ENCODE measurements at places on chromosomes 12 and 14.

DNA sequence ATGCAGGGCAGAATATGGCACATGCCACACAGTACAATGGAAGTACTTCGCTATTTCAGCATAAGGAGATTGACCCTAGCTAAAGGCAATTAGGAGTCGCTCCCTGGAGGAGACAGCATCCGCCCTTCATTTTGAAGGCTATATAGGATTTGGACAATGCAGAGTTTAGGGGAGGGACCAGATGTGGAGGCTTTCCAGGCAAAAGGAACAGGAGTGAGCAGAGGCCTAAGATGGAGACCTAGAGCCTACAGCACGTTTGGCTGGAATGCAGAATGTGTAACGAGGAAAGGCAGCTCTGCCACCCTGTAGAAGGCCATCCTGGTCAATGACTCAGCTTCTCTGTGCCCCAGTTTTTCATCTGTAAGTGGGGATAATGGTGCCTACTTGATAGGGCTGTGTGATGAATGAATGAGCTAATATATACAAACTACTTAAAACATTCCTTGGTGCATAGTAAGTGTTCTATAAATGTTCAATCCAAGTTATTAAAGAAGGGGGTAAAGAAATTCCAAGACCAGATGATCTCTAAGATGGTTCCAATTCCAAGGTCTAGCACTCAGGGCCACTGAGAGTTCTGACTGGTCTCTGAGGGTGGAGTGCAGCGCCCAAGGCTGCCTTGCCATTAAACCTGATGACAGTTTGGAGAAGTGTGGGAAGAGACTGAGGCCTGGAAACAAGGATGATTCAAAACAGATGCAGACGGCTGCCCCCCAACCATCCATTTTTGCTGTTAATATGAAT is 54.3 kb upstream of the FRMD6 start:
- no peak for DNase-seq

DNA sequence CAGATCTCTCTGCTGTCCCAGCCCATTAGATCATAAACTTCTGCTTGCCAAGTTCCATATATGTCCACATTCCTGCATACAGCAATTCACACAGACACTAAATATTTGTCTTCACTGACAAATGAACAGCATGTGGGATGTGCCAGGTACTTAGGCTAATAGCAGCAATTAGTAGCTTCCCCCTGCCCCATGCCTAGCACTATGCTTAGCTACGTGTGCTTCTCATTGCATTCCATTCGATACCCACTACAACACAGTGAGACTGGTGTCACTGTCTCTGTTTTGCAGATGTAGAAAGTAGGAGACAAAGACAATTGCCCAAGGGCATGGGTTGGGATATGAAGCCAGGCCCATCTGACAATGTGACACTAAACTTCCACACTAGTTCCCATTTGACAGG is 308.4 kb downstream of the BCL11B start:
- DNase-seq, result no peak

- no peak for DNase-seq
Observed at GRCh38 chr14:100728962-100729361, 2.3 kb downstream of the DLK1 start.

- no peak for DNase-seq
Observed at GRCh38 chr14:32683679-32684078, 255.0 kb upstream of the NPAS3 start.

GRCh38 chr14:85390236-85390635 is 139.7 kb upstream of the FLRT2 start:
- DNase-seq, result no peak

GRCh38 chr12:68790952-68791234 is 17.1 kb upstream of the MDM2 start:
- DNase-seq, result no peak

GRCh38 chr14:98937712-98938505 is 334.1 kb downstream of the BCL11B start:
- DNase-seq, result no peak

DNA sequence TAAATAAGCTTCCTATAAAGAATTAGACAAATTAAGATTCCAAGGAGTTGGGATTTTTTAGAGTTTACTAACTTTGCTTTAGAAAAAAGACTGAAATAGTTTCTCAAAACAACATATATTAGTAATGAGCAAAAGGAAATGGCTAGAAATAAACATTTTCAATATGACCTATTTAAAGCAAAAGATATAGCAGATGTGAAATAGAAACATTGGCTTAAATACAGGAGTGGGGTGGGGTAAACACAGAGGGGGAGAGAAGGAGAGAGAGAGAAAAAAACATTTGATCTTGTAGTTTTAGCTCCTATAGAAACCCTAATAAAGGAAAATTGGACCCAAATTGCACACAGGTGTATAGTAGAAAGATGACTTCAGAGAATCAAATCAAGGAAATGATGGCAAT is 794.5 kb downstream of the MED13L start:
- no peak for DNase-seq

DNA sequence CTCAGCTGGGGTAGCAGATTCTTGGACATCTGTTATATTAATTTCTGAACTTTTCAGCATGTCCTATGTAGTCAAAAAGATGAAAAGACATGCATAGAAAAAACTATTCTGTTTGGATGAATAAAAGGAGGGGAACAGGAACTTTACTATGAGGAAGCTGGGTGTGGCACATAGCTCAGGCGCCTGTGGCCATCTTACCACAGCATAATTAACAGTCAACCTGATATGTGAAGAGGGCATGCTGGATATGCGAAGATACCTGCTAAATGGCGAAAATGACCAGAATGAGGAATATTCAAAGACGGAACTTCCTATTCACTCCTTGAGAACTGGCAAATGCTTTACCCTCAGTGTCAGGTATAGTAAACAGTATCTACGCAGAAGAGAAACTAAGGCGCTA is 18.4 kb downstream of the SETD3 start:
- no peak for DNase-seq

DNA sequence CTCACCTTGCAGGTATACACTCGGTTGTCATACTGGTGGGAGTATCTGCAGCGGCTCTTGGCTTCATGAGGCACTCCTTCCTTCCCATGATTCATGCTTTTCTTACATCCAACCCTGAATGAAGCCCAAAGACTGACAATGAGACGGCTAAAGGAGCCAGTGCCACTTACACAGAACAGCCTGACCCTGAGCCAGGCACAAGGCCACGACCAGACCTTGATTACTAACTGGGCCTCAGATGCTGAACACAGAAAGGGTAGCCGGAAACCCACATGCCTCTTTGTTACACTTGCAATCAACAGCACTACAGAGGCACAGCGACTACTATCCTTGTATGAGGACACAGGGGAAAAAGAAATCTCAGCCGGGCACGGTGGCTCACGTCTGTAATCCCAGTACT is 48.0 kb downstream of the ZFYVE1 start:
- DNase-seq, result no peak

DNA sequence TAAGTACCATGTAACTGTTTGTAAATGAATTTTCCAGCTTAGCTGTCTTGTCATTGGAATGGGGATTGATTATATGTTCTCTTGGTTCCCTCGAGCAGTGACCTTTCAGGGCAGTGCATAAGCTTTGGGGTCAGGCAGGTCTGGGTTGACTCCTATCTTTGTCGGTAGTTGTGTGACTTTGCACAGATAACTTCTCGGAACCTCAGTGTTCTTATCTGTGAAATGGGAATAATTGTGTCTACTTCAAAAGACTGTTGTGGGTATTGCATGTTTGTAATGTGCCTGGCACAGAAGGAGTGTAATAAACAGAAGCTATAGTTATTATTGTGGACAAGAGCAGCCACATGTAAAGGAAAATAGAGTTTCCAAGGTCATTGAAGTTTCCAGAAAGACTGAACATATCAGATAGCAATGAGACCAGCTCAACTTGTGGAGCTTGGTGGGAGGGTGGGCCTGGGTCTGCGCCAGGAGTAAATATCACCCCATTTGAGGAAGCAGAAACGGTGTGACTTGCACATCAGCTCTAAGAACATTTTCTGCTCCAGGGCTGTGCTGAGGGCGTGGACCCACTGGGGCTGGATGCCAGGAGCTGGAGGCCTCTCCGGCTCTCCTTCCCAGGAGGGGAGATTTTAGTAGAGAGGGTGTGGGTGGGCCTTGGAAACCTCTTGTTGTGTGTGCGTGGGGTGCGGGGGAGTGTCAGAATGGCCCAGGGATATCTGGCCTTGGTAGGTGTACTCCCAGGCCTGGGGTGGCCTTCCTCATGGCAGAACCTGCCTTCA is 19.7 kb downstream of the FOS start:
- no peak for DNase-seq

DNA sequence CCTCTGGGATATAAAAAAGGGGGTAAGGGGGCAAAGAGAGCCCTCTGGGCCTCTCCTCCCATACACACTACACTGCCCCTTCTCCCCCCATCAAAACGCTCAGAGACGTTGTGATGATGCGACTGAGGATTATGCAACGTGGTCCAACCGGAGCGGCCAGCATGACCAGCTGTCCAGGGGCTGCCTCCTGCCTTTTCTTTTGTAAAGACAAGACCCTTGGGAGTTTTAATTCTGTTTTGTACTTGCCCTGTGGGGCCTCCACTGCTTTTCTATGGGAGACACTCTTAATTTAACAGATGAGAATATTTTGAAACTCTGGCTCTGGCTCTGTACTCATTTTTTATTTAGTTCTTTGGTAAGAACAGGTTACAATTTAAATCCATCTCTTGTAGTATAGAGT is 7.2 kb downstream of the MBD6 start:
- DNase-seq, result no peak

DNA sequence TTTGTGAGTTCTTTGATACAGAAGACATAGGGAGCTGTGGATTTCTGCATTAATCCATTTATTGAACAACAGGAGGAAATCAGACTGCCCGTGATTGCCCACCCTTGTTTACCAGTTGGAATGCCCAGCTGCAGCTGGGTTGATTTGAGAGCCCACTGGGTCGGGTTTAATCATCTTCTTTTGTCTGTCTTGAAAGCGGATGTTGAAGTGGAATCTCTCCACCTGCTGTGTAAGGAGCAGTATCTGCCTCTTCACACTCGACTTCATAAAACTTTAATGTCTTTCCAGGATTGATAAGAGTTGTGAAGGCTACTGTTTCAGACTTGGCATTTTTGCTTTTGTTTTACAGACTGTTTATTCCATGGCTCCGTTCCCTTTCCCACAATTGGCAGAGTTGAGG is 39.9 kb downstream of the TBC1D30 start:
- no peak for DNase-seq

GRCh38 chr12:101743724-101744472 is 4.6 kb upstream of the SYCP3 start:
- DNase-seq, result no peak

GRCh38 chr12:100554608-100555077 is 18.8 kb upstream of the GAS2L3 start:
- no peak for DNase-seq

DNA sequence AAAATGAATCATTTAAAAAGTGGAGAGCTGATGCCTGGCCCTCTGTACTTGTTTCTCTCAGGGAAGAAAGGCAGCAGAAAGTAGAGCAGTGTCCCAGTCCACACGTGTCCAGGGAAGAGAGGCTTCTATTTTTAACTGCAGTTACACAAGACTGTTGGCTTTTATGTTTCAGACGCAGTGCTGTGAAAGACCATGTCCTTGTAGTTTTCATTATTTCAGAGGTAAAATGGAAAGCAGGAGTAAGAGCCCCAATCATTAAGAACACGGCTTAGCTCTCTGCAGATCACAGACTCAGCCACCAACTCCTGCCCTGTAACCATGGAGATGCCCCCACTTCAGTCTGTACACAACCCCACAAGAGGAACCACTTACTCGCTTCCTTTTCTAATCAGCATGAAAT is 336.3 kb downstream of the DAD1 start:
- DNase-seq, result peak; percentile 79

DNA sequence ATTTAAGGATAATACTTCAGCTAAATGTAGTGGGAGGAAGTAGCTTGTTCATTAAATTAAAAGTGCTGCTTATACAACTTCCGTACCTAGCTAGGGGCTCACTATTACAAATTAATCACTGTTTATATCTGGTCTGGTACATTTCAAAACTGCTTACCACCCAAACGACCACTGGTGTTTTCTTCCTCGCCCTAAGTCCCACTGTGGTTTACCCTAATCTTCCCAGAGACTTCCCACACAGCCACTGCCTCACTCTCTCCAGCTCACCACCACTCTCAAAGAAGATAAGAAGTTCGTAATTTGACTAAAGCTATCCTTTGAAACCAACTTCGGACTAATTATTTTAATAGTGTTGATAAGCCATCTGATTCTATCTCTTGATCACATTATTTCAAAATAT is 62.6 kb downstream of the PLXNC1 start:
- no peak for DNase-seq
